Caco-2 (cell line): ENCODE measurements at places on chromosomes 6 and 20. TPM values are rescaled to one million over a fixed set of nuclear protein-coding genes. Genes with fewer than 3 reads are reported as not detected.

Gene PAK5
- total RNA-seq, result not detected in 2 replicates

Gene NKAPL
- total RNA-seq, result not detected in 2 replicates

Gene MRPL2
- total RNA-seq, result 123 and 124 TPM in 2 replicates

Gene PKIB
- 18.6 and 18.8 TPM in 2 replicates for total RNA-seq

DNA sequence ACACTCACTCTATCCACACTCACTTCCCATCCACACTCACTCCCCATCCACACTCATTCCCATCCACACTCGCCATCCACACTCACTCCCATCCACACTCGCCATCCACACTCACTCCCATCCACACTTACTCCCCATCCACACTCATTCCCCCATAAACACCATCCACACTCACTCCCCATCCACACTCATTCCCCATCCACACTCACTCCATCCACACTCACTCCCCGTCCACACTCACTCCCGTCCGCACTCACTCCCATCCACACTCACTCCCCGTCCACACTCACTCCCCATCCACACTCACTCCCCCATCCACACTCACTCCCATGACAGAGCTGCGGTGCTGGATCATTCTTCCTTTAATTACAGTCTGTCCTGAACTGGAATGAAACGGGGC is 17.1 kb downstream of the THBS2 start:
- no peak for DNase-seq

DNA sequence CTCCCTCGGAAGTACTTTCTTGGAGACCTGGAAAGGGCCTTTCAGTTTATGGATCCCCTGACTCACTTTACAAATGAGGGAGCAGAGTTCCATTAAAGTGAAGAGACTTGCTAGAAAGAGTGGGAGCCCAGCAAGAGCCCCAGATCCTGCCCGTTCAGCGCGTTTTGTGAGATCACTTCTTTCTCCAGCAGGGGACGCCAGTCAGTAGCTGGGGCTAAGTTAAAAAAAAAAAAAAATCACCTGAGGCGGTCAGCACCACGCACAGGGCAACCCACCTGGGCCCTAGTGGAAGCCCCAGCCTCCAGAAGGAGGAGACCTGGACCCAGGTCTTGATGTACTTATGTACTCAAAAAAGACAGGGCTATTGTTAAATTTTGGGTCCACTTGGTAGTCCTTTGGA is 274.5 kb upstream of the RNF24 start:
- DNase-seq, result no peak

- DNase-seq, result no peak
These were observed 144.0 kb downstream of the LRRC1 start for GRCh38 chr6:53938810-53939209.

DNA sequence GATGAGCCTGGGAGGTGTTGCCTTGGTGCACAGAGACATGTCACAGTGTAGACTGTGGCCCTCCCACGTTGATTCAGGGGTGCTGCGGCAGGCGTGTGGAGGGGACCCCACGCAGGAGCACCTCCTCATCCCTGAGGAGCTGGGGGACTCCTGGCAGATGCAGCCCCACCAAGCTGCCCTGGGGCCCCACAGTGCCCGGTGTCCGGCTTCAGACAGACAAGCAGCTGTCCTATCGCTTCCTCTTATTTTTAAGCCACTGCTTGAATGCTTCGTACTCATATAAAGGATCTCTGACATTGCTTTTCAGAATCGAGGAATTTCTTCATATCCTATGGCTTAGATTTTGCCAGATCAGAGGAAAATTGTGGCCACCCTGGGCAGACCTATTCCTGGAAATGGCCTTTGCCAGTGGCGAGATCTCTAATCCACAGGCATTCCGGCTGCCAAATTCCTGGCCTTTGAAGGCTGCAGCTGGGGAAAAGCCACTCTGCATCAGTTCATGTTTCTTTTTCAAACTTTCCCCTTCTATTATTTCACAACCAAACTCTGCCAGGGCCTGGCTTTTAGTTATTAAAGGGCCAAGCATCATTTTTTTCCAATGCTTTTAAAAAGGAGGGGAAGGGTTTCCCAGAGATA is 337.0 kb downstream of the THBS2 start:
- DNase-seq, result no peak

DNA sequence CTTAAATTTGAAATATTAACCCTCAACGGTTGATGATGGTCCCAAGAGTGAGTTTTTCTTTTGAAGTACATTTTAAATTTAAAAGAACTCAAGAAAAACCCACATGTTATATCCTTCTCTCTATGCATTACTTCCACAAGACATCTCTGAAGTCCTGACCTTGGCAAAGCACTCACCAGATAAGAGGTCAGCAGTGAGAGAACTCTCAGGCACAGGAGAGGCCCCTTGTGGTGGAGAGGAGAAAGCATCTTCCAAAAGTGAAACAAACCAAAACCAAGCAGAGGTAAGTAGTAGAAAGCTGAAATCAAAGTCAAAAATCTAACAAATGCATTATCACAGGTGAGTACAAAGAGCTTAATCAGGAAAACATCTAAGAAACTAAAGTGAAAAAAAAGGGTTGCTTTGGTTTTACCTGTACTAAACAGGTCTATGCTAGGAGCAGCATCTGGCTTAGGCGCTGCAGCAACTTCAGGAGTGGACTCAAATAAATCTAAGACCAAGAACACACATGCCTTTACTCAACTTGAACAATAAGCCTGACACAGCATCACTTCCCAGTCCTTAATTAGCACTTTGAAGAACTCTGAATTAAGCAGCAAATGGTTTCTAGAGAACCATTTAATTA is 80.5 kb downstream of the PRSS35 start:
- peak; percentile 54 for DNase-seq

DNA sequence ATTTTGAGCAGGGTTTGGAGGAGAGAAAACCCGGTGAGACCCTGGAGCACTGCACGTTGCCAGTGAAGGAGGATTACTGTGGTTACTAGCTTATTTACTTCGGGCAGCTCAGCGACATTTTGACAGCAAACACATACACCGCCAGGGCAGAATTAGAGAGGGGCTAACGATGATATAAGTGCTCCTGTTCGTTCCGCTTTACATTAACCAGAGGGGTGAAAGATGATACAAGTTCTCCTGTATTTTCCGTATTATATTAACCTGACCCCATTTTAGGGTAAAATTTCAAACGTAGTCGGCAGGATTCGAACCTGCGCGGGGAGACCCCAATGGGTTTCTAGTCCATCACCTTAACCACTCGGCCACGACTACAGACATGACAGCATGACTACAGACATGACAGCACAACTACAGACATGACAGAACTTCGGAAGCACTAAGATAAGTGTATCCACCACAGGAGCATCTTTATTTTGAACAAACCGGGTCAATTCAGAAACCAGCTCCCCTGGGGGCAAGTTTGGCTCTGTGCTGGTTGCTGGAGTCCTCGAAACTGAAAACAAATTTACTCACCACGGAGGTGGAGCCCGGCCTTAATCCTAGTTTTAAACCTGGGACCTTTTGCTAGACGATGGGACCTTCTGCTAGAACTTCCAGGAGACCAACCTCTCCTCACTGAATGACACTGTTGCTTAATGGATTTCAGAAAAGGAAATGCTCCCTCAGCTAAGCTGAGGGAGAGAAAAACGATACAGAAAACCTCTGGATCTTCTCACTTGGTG is 80.4 kb upstream of the ZNF184 start:
- DNase-seq, result no peak

DNA sequence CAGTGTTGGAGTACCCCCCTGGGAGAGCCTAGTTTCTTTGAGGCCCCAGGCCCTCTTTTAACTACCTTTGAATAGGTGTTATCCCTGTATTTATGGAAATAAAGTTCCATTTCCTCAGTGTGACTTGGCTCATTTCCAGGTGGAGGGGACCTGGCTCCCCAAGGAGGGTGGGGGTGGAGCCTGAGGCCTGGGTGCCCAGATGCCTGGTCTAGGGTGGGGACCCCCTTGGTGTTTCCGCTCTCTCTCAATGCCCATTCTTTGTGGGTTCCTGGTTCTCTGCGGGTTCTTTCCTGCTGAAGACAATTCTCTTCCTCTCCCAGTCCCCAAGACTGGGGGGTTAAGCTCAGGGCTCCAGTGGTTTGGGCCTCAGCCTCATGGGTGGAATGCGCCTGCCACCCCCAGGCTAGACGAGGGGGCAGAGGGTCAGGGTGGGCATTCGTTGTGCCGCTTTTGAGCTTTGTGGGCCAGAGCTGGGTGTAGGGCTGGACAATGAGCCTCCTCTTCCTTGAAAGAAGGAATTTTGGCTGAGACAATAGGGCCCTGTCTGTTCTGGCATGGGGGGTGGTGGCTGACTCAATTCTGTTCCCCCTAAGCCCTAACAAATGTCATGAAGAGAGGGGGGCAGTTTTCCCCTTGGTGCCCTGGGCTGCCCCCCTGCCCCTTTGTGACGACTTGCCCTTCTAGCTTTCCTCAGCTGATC is 686 bp upstream of the EGFL8 start:
- no peak for DNase-seq

GRCh38 chr6:113871975-113872374 is 14.8 kb downstream of the MARCKS start:
- DNase-seq, result no peak

DNA sequence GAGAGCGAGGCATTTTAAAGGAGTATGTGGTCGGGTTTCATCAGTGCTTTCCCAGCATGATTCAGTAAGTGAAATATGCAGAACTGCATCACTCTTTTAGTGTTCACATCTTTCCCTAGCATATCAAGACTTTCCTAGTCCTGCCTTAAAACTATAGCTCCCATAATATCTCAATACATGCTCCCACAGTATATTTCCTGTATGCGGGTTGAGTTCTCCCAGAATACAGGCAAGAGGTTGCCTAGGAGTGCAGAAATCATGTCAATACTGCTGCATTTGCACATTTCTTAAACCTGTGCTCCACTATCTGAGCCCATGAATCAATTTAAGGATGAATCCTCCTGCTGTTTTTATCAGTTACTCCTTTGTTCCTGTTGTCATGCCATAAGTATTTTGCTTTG is 386.6 kb upstream of the SLC35B3 start:
- no peak for DNase-seq

- no peak for DNase-seq
These were observed 7.1 kb downstream of the MRPS10 start for GRCh38 chr6:42210551-42210950.

GRCh38 chr6:142318714-142319113 is 16.9 kb downstream of the ADGRG6 start:
- DNase-seq, result no peak

DNA sequence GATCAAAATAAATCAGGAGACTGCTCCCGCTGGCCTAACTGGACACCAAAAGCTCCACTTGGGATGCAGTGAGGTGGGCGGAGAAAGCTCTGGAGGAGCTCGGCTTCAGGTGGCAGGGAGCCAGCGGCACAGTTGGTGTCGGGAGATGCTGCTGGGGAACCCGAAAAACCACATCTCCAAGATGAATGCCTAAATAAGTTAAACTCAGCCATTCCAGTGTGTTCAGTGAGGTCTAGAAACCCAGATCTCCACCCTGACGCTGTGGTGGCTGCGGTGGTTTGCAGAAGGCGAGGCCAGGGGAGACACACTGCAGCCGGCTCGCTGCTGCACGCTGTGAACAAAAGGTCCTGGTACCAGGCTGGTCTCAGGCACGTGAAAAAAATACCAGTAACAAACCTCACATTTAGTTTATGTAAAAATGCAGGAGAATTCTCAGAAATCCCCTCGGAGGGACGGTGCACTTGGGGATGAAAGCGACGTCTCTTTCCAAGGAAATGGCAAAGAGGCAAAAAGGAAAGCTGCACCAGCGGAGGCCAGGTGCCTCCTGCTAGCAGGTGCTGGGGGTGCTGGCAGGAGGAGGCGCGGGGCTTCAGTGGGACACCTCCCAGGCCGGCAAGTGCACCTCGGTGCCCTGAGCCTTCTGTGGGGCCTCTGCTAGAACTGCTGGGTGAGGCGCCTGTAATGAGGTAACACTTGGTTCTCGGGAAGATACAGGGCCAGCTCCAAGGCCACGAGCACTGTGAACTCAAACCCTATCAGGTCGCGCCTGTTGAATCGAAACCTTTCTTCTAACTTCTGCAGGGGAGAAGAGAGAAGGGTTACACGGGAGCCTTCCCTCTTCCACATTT is 3.6 kb downstream of the RPS21 start:
- no peak for DNase-seq

DNA sequence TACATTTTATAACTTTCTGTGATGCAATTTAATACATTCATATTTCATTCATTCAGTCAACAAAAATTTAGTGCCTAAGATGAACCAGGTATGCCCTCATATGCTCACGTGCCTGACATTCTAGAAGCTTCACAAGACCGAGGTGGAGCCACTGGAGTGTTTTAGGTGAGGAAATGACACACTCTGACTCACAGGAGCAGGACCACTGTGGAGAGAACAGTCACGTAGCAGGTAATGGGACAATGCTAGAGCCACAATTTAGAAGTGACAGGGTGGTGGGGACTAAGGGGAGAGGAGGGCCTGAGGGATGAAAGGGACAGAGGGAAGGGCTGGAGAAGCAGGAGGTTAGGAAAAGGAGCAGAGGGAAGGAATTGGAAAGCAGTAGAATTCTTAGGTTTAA is 17.6 kb upstream of the HLA-A start:
- no peak for DNase-seq
